HCT116 (cell line): ENCODE measurements at places on chromosomes 1 and 21. TPM values are rescaled to one million over a fixed set of nuclear protein-coding genes. Genes with fewer than 3 reads are reported as not detected.

Gene CR1
- 0.07 TPM for total RNA-seq

Gene TDRD5
- total RNA-seq, result 0.25 TPM

Gene FMO3
- 0.12 TPM for total RNA-seq

Gene CNTN2
- total RNA-seq, result 0.15 TPM

Gene BCL2L15
- 0.54 TPM for total RNA-seq

Gene LAMC2
- total RNA-seq, result 22.2 TPM

DNA sequence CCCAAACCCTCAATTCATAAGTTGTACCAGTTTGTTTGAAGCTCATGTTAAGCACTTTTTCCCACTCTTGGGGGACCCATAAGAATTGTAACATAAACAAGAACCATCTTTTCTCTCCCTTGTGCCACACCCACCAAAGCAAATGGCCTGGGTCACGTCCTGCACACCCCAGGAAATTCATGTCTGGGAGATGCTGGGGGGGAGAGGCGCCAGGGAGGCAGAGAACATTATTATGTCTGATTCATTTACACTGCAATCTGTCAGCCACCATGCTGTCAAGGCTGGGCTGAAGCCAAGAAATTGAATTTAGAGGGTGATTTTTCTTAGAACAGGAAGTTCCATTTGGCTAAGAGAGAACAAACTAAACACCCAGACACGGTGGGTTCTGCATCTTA, 37.2 kb upstream of the IPO9 start:
- no peak for DNase-seq

DNA sequence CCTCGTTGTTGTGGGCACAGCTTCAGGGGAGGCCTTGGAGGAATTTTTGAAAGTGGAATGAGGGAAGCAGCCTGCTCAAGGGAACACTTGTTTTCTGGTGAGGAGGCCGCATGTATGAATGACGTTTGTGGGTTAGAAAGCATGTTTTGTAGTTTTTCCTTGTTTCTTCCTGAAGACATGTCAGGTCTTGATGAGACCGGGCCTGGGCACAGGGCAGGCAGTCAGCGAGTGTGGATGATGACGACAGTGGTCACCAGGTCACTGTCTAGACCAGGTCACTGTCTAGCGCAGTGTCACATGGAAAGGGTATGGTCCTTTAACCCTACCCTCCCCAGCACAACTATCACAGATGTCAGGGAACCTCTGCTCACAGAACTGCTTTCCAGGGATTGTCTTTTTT, 7.3 kb downstream of the PSEN2 start:
- DNase-seq, result no peak

DNA sequence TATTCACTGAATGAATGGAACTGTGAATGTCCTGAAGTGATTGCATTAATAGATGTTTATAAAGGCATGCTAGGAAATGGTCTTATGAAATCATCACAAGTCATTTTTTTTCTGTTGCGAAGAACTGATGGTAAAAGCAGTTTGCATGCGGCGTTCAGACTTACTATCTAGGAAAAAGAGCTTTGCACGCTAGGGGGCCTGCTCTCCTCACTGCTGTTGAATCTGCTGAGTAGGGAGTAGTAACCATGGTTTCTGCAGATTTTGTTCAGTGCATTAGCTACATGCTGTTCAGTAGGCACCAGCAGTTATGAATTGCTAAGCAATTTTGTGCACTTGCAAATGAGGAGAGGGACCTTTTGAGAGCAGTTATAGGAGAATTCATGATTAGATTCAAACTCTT, 57.9 kb downstream of the CENPF start:
- DNase-seq, result no peak

GRCh38 chr1:42931911-42932422, 26.7 kb downstream of the SLC2A1 start:
- no peak for DNase-seq

DNA sequence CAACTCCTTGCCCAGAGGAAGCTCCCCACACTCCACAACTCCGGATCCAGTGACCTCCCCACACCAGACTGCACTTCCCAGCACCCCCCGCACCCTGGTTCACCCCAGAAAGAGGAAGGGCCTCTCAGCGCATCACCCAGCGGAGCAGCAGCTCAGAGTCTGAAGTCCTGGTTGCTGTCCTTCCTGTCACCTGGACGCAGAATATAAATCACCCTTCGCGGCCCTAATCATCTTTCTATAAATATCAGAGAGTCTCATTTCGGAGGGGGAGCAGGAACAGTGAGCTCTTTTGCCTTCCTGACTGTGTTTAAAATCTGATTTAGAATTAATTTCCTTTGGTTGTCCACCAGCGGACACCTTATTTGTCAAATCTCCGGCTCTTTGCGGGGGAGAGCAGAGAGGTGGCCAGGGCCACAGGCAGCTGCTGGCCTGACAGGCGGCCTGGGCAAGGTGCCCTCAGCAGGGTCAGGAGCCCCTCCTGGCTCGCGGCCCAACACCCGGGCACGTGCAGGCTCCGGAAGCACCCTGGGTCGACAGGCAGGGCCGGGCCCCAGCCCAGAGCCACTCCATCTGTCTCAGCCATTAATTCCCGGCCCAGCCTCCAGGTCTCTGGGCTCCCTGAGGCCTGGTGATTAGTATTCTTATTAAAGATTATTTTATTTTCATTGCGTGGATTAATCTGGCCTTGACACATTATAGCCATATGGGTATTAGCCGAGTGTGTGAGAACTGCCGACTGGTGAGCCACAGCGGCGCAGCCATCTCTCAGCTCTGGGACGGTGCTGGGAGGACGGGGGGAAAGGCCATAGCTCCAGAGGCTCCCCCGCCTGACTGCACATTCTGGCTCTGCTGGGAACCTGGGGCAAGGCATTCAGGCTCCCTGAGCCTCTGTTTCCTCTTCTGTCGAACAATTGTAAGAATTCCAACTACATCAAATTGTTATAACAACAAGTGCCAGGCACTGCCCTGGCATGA, 19.7 kb downstream of the EPHA8 start:
- DNase-seq, result no peak

- DNase-seq, result no peak
These were observed 308.9 kb downstream of the RWDD3 start for GRCh38 chr1:95542936-95543335.

- no peak for DNase-seq
These were observed 14.4 kb downstream of the MAP3K7CL start for GRCh38 chr21:29144736-29145353.

DNA sequence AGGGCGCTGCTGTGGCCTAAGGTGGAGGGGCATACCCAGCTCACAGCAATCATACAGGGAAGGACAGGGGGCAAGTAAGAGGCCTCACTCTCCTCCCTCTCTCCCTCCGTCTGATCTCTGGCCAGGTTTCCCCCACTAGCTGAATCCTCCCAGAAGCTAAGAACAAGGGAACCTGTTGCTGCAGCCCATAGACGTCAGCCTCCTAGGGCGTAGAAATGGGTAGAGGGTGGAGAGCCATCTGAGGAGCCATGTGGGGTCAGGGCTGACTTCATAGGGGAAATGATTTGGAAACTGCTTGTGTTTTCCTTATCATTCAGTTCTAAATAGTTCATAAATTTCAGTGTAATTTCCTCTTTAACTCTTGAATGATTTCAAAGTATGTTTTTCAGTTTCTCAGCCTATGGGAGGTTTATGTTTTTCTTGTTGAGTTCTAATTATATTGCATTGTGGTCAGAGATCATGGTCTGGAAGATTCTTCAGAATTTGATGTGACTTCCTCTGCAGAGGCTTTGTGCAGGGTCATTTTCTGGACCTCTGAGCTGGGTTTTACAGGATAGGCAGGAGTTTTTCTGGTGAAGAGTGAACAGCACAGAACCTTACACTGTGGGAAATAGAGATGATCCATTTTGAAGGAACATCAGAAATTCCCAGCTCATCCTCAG, 2.3 kb upstream of the MOB3C start:
- no peak for DNase-seq

GRCh38 chr1:34367954-34368353, 191.2 kb downstream of the C1orf94 start:
- DNase-seq, result no peak
